Activated CD4-positive, alpha-beta T cell treated with anti-CD3 and anti-CD28 coated beads, Interleukin-2, Interleukin-6, amounts not matched to agents 100 ng/mL and 50 ng/mL, durations not matched to agents 16 hours and 8 hours (primary cell): ENCODE measurements at places on chromosomes 6 and 20.

GRCh38 chr6:89479897-89480296, 46.9 kb downstream of the ANKRD6 start:
- DNase-seq: no peak

GRCh38 chr20:5000263-5001173, 792 bp downstream of the SLC23A2 start:
- peak; percentile 28 for DNase-seq

GRCh38 chr6:78746457-78746856, 120.9 kb upstream of the IRAK1BP1 start:
- DNase-seq: no peak

GRCh38 chr6:142367061-142367460, 65.3 kb downstream of the ADGRG6 start:
- DNase-seq: no peak

DNA sequence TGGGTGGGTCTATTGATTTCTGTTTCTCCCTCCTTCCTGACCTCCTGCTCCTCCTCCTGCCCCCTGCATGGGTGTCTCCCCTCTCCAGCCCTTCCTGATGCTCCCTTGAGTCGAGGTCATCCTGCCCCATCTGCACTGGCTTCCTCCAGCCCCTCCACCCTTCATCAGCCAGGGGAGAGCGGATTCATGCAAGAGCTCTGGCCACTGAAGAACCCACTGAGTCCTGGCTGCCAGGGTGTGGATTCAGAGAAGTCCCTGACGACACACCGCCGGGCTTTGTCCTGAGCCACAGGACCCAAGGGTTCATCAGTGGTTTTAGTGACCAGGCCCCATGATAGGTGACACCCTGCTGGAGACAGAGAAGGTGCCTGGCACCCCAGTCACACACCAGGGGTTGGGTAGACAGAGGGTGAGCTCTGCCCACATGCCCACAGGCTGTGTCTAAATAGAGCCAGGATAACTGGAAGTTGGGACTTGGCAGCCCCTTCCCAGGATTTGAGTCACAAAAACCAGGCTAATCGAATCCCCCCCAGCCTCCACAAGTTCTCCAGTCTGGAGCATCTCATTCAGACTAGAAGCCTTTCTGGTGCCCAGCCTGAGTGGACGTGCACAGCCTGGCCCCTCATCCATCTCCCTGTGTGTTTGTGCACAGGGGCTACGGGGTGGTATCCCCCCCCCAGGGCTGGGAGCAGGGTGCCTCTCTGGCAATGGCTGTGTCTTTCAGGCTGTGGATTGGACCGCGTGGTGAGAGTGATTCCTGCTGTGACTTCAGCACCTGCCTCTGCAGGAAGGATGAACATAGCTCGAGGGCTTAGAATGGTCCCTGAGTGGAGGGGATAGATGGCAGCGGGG, 1.2 kb downstream of the GFRA4 start:
- no peak for DNase-seq

DNA sequence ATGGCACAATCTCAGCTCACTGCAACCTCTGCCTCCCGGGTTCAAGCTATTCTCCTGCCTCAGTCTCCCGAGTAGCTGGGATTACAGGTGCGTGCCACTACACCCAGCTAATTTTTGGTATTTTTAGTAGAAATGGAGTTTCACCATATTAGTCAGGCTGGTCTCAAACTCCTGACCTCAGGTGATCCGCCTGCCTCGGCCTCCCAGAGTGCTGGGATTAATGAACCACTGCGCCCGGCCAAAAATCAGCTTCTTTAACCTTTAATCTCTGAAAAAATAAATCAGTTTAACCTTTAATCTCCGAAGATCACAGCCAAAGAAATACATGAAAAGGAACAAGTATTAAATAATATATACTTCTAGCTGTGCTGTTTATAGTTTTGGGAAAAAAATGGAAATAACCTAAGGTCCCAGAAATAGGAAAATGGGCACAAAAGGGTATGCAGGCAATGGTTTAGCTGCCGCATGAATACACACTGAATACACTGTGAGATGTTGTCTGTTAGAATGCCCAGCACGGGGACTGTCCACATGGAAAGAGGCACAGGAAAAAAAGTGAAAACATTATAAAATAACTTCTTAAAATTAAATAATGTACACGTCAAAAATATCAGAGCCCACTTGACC, 1.6 kb downstream of the NQO2 start:
- no peak for DNase-seq

DNA sequence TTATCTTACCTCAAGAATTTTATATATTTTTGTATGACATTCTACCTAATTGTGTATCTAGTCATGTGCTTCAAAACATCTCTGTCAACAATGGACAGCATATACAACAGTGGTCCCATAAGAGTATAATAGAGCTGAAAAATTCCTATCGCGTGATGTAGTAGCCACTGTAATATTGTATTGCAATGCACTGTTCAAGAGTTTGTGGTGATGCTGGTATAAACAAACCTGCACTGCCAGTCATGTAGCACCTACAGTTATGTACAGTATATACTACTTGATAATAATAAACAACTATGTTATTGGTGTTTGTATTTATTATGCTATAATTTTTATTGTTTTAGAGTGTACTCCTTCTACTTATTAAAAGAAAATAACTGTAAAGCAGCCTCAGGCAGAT, 672.7 kb downstream of the CD109 start:
- DNase-seq: no peak

DNA sequence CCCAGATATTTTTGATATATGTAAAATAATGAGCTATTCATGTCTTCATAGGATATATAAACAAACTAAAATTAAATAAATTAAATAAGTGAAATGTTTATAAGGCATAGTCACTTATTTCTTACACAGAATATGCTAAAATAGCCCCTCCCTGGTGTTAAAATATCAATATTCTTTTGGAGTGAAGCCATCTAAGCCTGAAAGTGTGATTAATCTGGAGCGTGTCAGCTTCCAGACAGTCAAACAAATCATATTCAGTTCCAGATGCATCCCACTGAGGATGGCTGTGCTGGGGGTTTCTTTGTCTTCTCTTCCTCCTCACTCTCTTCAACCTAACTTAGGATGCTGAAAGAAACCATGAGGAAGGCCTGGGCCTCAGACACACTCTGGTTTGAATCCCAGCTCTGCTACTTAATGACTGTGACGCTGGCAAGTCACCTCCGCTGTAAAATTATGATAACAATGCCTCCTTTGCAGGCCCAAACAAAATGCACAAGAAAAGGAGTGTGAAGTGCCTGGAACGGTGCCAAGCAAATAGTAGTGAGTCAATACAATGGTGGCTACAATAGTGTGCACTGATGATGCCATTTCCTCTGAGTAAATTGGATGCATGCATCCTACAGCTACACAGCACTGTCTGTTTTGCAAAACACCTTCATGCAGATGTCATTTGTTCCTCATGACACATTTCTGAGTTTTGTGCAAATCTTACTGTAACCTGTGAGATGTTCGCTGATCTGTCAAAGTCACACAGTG, 161.4 kb downstream of the FOXC1 start:
- DNase-seq: peak; percentile 59

GRCh38 chr6:127069659-127070279, 48.7 kb upstream of the RSPO3 start:
- DNase-seq: no peak

DNA sequence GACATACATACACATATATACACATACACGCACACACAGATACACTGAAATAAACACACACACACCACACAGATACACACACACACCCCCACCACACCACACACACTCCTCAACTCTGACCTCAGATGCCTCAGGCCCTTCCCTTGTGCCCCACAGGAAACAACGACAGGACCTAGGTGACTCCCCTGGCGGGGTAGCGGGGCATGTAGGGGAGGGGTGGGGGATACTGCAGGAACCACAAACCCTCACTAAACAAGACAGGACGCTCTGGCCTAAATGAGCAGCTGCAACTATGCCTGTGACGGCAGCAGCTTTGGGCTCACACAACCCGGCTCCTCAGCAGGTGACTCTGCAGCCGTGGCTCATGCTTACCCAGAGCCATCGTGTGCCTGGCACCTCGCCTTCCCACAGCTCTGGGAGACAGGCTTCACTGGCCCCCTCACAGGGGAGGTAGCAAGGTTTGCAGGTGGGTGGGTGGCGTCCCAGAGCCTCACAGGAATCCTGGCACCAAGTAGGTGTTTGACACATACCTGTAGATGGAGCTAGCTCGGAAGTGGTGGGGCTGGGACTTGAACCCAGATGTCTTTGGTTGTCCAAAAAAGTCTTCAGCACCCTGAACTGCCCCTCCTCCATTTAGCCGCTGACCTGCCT, 100.8 kb downstream of the GRM4 start:
- no peak for DNase-seq

GRCh38 chr6:819122-819521, 126.2 kb upstream of the EXOC2 start:
- no peak for DNase-seq

- no peak for DNase-seq
Measured at GRCh38 chr6:135782546-135782945, 69.0 kb upstream of the PDE7B start.

DNA sequence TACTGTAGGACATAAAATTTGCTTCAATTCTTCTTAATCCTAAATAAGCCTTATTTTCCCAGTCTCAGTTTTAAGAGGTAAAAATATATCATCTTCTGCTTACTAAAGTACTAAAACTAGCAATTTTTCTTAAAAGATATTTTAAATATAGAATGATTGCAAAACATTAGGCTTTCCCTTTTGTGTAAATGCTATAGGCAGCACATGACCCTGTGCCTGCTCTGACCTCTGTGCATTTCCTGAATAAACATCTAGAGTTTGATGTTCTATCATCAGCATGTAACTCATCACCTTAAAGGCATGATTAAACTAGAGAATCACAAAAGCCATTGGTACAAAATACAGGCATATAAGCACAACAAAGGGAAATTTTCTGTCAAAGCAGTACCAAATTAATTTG, 422.7 kb downstream of the TFAP2B start:
- DNase-seq: no peak

GRCh38 chr6:119544325-119545175, 195.0 kb upstream of the MAN1A1 start:
- DNase-seq: no peak

DNA sequence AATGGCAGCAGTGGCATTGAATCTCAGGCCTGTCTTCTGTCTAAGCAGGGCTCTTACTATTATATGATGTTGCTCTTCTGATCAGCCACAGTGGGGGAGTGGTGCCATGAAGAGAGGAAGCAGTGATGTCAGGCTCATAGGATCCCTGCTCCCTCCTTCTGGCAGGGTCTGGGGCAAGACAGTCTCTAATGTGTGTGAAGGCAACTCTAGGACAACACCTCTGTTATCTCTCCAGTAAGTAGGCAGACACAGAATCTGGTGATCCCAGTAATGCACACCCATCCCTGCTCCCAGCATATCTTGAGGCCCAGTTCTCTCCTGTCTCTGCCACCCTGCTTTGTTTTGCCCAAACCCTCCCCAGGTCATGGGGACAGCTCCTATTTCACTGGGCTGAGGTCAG, 8.8 kb downstream of the C20orf202 start:
- DNase-seq: no peak

DNA sequence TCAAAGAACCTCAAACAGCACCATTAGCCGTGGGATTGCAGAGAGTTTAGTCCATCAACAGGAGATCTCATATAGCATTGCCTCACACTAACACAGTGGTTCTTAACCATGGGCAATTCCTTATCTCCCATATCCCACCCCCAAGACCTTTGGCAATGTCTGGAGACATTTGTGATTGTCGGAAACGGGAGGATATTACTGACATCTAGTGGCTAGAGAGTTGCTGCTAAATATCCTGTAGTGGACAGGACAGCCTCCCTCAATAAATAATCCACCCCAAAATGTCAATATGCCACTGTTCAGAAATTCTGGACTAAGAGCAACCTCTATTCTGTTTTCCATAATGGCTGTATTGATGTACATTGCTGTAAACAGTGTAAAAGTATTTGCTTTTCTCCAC, 210.1 kb upstream of the CCN2 start:
- no peak for DNase-seq

- DNase-seq: no peak
Measured at GRCh38 chr6:118318648-118319047, 229.4 kb upstream of the PLN start.

- no peak for DNase-seq
Measured at GRCh38 chr6:129105035-129105434, 222.1 kb downstream of the LAMA2 start.

- no peak for DNase-seq
Measured at GRCh38 chr6:118240878-118241528, 307.1 kb upstream of the PLN start.

DNA sequence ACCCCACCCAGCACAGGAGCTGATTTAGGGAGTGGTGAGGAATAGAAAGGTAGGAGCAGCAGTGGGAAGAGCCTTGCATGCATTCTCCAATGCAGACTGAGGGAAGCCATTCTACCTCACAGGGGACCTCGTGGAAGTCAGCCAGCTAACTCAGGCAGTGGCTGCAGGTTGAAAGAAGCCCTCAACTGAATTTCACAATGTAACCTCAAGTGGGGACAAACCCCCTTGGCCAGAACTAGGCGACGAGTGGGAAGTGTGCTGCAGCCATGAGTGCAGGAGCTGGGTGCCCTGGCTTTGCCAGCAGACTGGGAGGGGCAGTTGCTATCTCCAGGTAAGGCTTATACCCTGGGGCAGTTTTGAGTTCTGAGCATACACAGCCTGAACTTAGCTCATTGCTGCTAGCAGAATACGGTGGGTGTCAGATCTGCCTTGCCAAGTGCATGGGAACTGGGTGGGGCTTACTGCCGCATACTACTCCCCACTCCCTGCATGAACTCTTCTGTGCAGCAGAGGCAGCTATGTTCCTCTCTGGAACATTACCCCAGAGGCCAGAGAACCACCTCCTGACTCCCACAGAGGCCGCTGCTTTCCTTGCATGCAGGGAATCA, 126.5 kb downstream of the CDK19 start:
- DNase-seq: no peak

GRCh38 chr20:40811004-40811403, 122.0 kb upstream of the MAFB start:
- DNase-seq: no peak
